ENCODE measurements at places on chromosomes 1 and 21.

DNA sequence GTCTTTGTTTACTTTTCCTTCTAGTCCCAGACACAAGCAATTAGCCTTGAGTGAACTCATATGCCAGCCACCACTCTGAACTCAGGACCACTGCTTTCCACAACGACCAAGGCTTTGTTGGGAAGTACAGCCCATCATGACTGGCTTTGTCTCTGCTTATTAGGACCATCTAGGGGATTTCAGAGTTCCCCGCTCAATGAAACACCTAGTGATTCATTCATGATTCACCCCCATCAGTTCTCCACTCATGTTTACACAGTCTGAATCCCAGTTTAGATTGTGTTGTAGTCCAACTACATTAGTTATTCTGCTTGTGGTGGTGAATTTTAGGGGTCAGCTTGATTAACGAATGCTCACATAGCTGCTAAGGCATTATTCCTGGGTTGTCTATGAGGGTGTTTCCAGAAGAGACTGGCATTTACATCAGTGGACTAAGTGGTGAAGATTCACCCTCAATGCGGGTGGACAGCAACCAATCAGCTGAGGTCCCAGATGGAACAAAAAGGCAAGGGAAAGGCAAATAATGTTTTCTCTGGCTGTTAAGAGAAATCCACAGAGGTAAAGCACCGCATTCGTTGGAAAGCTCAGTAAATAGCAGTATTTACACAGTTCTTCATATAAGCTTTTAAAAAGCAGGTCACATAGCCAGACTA lies 122.7 kb downstream of the RGS21 start:
- DNase-seq: peak; percentile 46

GRCh38 chr1:44368471-44369151 lies 13.6 kb upstream of the ERI3 start:
- no peak for DNase-seq

- DNase-seq: peak; percentile 43
These were observed 9.9 kb upstream of the MPL start for GRCh38 chr1:43327549-43328292.

GRCh38 chr1:154170547-154171222 lies 15.8 kb upstream of the NUP210L start:
- no peak for DNase-seq

GRCh38 chr1:8382608-8383505 lies 64.9 kb downstream of the SLC45A1 start:
- DNase-seq: no peak

- DNase-seq: no peak
These were observed 17.7 kb downstream of the CD1E start for GRCh38 chr1:158371188-158371953.

GRCh38 chr1:201531551-201532425 lies 7.1 kb upstream of the NAV1 start:
- no peak for DNase-seq

- DNase-seq: no peak
These were observed 20.8 kb upstream of the IL10 start for GRCh38 chr1:206792939-206793607.

GRCh38 chr1:43908226-43908625 lies 25.4 kb upstream of the ARTN start:
- DNase-seq: no peak

DNA sequence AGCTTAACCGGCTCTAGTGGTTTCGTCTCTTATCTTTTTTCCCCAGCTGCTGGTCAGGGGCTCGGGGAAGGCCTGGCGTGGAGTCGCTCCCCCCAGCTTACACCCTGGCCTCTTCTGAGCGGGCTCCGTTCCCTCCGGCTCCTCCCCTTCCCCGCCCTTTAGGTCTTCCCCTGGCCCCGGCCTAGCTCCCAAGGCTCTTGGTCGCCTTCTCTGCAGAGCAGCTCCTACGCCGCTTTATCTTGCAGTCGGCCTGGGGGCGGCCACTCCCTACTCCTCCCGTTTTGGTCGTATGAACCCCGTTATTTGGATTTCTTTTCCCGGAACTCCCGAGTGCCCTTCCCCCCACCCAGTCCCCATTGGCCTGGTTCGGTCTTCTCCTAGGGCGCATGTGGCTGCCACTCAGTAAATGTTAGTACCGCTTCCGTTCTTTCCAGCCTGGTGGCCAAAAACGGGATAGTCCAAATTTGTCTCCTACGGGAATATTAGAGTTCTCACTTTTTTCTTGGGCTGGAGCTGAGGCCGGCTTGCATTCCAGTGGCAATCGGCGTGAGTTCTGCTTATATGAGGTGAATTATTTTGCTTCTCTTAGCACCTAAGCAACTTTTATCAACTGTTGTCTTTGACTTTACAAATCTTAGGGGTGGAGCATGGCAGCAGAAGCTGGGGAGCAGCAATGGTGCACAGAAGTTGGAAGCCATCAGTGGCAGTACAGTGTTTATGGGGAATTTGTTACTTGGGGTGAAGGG lies 467 bp downstream of the THRAP3 start:
- DNase-seq: peak; percentile 56

DNA sequence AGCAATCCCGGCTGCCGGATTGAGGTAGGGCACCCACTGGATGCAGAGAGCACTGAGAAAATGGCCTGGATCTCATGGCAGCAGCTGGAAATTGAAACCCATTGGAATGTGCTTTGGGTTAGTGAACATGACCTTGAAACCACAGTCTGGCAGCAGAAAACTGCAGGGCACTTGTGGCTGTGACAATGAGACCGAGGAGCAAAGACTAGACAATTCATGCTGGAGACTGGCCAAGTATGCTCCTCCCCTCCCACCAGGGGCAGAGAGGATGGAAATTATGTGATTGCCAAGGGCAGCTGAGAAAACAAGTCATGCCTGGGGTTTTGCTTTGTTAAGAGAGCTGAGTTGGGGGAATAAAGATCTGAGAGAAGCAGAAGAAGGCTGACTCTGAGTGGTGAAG lies 60.7 kb downstream of the ZNF697 start:
- DNase-seq: no peak

DNA sequence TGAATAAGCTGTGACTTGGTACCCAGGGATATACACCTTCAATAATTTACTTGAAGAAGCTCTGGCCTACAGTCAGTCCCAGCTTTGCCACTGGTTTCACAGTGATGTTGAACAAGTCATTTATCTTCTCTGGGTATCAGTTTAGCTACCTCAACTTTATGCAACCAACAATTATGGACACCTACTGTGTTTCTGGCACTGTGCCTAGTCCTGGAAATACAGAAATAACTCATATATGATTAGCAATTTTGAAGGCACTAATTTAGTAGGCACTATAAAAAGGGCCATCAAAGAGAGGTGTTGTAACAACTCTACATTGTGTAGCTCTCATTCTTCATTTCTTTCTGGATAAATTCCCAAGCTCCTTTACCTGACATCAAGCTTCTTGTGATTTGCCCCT lies 88.6 kb upstream of the SPATA6 start:
- DNase-seq: no peak

DNA sequence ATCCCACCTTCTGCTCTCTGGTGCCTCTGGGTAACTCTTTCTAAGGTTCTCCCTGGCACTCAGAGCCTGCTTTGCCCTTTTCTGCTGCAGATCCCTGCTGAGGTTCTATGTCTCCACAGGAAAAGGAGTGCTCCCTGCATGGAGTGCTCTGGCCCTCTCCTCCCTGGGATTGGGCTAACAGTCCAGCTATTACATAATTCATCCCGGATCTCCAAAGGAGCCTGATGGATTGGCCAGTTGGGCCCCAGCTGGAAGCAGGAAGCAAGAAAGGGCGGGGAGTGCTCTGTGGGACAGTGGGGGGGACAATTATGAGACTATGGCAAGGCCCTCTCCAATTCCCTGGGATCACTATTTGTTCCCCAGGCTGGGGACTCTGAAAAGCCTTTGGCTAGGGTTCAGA lies 51.9 kb upstream of the GOLT1A start:
- no peak for DNase-seq

DNA sequence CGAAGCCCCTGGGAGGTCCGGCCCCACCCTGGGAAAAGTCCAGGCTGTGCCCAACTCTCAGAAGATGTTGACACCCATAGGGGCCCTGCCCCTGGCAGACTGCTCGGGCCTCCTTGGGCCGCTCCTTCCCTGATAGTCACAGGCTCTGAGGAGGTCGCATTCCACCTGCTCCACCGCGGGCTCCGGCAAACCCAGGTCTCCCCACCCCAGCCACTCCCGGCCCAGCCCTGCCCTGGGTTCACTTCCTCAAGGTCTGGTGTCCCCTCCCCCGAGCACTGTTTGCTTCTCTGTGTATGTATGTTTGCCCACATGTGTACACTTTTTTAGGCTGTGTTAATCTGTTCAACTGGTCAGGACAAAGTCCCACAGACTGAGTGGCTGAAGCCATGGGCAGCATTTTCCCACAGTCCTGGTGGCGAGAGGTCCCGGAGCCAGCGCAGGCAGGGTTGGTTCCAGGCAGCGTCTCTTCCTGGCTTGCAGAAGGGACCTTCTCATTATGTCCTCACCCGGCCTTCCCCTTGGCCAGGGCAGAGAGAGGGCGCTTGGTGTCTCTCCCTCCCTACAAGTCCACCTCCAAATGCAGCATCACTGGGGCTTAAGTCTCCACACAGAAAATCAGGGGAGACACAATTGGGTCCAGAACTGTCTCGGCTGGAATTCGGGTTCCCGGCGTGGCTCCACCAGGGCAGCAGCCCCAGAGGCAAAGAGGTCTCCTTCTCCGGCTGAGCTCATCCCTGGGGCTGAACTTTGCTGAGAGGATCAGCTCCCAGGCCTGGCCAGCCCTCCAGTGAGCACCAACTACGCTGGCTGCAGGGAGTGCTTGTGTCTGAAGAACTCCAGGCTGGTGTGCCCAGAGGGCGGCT lies 10.5 kb upstream of the PRXL2B start:
- DNase-seq: no peak

DNA sequence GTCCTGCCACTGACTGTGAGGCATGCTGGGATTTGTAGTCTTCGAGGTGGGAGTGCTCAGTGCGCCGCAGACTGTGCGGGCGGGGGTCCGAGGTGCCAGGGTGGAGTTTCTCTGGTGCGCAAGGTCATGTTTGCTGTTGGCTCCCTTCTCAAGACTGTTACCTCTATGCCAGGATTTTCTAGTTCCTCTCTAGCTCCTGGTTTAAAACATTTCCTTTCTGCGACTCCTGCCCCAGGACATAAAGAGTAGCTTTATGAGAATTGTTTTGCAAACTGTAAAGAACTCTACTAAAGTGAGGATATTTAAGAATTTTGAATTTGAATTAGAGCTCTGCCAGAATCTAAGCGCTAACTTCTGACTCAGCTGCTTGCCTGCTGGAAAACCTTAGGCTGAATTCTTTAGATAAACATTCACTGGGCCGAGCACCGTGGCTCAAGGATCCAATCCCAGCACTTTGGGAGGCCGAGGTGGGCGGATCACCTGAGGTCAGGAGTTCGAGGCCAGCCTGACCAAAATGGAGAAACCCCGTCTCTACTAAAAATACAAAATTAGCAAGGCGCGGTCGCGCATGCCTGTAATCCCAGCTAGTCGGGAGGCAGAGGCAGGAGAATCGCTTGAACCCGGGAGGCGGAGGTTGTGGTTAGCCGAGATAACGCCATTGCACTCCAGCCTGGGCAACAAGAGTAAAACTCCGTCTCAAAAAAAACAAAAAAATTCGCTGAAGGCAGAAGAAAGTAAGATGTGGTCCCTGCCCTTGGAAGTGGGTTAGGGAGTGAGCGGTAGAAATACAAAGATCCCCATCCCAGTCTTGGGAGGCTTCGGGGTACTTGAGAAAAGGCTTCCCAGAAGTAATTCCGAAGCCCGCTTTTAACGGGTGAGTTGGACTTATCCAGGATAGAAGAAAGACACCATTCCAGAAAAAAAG lies 992 bp upstream of the USP48 start:
- no peak for DNase-seq

DNA sequence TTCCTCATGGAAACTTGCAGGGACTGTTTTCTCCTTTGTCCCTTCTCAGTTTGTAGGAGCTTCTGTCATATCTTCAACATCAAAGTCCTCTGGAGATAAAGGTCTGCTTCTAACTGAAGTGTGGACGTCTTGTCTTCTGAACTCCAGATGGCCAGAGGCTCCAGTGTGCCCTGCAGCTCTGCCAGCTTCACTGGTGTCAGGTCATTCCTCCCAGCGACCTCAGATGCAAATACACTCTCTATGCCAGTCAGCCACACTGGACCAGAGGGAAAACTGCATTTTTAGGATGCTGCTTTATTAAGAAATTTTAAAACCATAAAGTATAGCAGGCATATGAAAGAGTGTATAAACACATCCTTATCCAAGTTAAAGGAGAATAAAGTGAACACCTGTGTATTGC lies 78.5 kb upstream of the ADAR start:
- no peak for DNase-seq

GRCh38 chr1:15714406-15715136 lies 21.5 kb upstream of the SLC25A34 start:
- no peak for DNase-seq

DNA sequence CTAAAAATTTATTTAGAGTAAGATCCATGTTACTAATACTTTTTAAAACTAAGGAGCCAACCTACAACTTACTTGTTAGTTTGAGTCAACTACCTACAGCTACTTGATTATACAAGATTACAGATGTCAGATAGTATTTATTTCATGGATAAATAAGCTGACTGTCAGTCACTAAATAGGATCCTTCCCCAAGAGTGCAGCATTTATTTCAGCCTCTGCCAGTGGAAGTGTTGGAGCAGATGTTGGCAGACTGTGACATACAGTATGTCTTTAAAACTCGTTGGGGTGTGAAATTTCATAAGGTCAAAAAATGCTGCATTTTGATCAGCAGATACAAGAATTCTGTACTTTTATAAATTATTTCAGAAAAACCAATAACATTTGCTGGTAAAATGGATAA lies 156.2 kb downstream of the AKT3 start:
- no peak for DNase-seq

DNA sequence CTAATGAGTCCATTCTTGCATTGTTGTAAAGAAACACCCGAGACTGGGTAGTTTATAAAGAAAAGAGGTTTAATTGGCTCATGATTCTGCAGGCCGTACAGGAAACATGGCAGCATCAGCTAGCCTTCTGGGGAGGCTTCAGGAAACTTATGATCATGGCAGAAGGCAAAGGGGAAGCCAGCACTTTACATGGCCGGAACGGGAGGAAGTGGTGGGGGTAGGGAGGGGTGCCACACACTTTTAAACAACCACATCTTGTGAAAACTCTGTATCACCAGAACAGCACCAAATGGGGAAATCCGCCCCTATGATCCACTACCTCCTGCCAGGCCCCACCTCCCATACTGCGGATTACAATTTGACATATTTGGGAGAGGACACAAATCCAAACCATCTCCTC lies 43.9 kb downstream of the NOS1AP start:
- DNase-seq: no peak

DNA sequence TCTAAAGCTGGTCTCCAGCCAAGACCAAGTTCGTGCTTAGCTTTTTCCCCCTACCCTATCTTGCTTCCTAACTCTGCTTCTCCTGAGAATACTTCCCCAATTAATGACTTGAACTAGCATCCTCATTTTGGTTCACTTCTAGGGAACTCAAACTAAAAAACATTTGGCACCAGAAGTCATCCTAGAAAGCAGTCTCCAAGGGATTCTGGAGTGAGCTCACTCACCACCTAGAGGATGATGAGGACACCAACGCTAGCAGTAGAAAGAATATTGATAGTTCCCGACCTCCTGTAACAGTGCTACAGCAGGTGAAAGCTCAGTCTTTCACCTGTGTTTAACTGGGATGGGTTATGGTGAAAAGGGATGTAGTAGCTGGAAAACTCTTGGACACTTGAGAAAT lies 4.7 kb upstream of the PSMB2 start:
- DNase-seq: no peak

- DNase-seq: no peak
These were observed 44.3 kb downstream of the S1PR1 start for GRCh38 chr1:101280942-101281654.

Data from fibroblast of skin of left biceps (primary cell).